Karpas-422 (cell line): ENCODE measurements at places on chromosomes 2 and 18. TPM values are rescaled to one million over a fixed set of nuclear protein-coding genes. Genes with fewer than 3 reads are reported as not detected.

LIMS4 gene
- 0.40 TPM in 1 of 2 replicates, not detected in the other for total RNA-seq

FAM210A gene
- 32.8 and 48.3 TPM in 2 replicates for total RNA-seq

REG3G gene
- not detected in 2 replicates for total RNA-seq

MRPL44 gene
- total RNA-seq = 26.8 and 34.9 TPM in 2 replicates

CFAP53 gene
- 0.34 TPM in 1 of 2 replicates, not detected in the other for total RNA-seq
